ENCODE measurements at places on chromosomes 6 and 20.

GRCh38 chr6:90490030-90490716 is 96.7 kb downstream of the MAP3K7 start:
- DNase-seq: no peak

GRCh38 chr6:166955865-166956443 is 396 bp downstream of the RNASET2 start:
- DNase-seq: no peak

- DNase-seq: no peak
Measured at GRCh38 chr6:11522812-11523605, 14.5 kb upstream of the TMEM170B start.

GRCh38 chr6:102742754-102743356 is 1349.3 kb downstream of the GRIK2 start:
- DNase-seq: no peak

DNA sequence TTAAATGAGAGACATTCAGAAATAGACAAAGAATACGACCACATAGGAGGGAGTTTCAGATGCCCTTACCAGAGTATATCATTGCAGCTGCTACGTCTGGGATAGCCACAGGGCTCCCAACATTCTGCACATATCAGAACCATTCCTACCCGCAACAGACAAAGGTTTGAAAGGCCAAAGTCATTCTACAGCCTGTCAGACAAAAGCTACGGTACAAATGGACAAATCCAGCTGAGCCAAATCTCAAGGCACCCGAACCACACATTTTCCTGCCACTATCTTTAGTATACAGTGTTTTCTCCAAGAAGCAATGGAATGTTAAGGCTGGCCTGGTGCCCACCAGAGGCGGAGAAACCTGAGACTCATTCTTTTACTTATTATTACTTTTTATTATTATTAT is 30.5 kb upstream of the LYRM2 start:
- no peak for DNase-seq

- no peak for DNase-seq
Measured at GRCh38 chr6:30885481-30885998, 1.2 kb downstream of the DDR1 start.

DNA sequence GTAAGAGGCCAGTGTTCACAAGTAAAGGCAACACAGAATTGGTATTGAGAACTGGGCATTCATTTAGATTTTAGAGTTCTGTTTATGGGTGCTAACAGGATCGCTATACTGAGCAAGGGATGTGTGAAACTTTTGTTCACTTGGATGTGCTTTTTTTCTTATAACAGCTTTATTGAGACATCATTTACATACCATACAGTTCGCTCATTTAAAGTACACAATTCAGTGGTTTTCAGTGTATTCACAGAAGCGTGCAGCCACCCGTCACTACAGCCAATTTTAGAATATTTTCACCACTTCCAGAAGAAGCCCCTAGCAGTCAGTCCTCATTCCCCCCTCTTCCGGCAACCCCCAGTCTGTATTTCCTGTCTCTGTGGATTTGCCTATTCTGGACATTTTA is 48.7 kb downstream of the GFRA4 start:
- no peak for DNase-seq
